Heart right ventricle (tissue), 16 donors: ENCODE measurements at places on chromosomes 4 and X. TPM values are rescaled to one million over a fixed set of nuclear protein-coding genes. Genes with fewer than 3 reads are reported as not detected.

CPE gene
- 19.1 TPM for total RNA-seq

RBM46 gene
- total RNA-seq = not detected

FOXR2 gene
- total RNA-seq = not detected

PNCK gene
- 7.6 TPM for total RNA-seq

TBC1D8B gene
- total RNA-seq = 2.8 TPM

ITIH6 gene
- total RNA-seq = not detected

NSUN7 gene
- not detected for total RNA-seq

TKTL2 gene
- not detected for total RNA-seq

PAGE5 gene
- not detected for total RNA-seq

FRMD7 gene
- not detected for total RNA-seq

DCAF8L2 gene
- total RNA-seq = not detected

GRCh38 chr4:184370711-184371389 is 103.5 kb downstream of the IRF2 start:
- no peak overlapping the region for H3K4me3 ChIP-seq
- peak overlapping the region; percentile 62 for H3K27ac ChIP-seq
- no peaks in the 10 kb centered on the region for H3K4me1 ChIP-seq
- no peaks in the 10 kb centered on the region for H3K27me3 ChIP-seq

DNA sequence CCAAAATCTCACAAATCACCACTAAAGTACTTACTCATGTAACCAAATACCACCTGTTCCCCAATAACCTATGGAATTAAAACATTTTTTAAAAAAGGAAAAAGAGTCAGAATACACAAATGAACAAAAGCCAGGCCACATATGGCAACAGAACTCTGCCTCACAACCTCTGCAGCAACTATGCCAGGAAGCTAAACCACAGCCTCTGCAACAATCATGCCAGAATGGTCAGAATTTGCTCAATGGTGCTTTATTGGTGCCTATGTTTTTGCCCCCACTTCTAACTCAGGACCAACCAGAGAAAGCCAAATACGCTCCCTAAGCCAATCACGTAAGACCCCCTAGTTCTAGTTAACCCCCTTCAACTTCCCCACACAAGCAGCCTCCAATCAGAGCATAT is 69.6 kb downstream of the HOPX start:
- no peak overlapping the region for H3K27ac ChIP-seq
- DNase-seq = no peak
- no peaks in the 10 kb centered on the region for H3K36me3 ChIP-seq
- no peaks in the 10 kb centered on the region for H3K27me3 ChIP-seq

DNA sequence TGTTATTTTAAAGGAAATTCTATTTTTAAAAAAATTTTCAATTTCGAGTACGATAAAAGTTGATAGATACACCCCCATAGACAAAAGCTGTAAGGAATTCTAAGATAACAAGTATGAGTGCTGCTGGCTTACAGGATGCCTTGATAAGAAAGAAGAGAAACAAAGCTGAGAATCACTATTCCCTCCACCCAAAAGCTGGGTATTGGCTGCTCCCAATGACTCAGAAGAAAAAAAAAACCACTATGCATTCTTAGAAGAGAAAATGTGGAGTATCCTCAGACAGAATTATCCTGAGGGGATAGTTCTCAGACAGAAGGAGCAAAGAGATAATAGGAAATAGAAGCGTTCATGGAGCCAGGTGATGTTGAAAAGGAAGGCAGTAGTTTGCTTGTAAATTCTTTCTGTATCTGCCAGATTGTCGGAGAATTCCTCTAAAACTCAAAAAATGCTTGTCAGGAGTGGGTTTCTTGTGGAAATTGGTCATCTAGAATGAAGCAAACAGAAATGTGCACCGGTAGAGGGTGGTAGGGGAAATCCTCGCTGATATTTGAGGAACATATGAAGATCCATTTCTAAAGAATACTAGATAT is 217.5 kb upstream of the ADAMTS3 start:
- no peaks in the 10 kb centered on the region for H3K36me3 ChIP-seq
- no peak for DNase-seq
- no peak overlapping the region for H3K27ac ChIP-seq
- no peak overlapping the region for H3K4me3 ChIP-seq
- no peaks in the 10 kb centered on the region for H3K27me3 ChIP-seq

DNA sequence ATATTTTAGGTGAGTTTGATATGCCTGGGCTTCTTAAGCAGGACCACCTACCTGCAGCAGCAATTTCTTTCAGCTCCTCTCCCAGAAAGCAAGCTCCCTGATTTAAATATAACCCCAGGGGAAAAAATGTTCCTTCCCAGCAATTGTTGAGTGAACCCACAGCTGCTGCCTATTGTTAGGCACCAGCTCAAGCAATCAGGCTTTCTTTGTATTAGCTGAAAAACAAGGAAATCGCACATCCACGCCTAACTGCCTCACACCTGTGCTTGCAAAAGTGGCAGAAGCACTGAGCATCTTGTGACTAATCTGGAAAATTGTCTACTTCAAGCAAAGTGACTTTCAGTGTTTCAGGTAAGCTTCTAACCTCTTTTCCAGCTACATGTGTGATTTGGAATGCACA is 432.2 kb downstream of the SMARCA1 start:
- no peak for DNase-seq
- no peaks in the 10 kb centered on the region for H3K36me3 ChIP-seq
- no peak overlapping the region for H3K4me3 ChIP-seq
- no peak overlapping the region for H3K27ac ChIP-seq
- H3K4me1 ChIP-seq = no peaks in the 10 kb centered on the region

DNA sequence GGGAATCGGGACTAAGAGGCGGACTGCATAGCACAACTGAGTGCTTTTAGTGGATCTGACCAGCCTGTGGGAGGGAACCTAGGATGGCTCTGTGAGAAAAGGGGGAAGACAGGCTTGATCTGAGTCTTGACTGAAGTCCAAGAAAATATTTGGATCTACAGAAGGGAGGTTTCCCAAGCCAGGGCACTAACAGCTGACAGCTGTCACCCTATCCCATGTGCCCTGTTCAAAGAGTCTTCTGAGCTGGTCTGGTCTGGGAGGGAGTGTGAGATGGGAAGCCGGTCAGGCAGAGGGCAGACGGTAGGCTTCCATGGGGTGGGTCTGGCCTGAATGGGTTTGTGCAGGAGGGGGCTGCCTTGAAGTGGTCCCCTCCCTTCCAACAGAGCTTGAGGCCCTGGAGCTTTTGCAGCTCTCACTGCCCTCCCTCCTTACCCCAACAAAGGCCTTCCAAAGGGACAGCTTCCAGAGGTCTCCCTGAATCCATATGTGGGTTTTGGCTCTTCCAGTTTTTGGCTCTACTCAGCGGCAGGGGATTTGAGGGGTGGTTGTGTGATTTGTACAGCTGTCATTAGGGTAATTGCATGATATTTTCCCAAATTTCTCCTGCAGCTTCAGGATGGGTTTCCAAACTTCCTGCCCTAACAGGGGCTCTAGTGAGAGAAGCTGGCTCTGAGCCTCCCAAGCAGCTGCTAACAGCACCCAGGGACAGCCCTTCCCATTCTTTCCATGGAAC is 643.7 kb downstream of the BCOR start:
- no peaks in the 10 kb centered on the region for H3K4me1 ChIP-seq
- H3K4me3 ChIP-seq = no peak overlapping the region
- H3K27ac ChIP-seq = no peak overlapping the region
- no peak for DNase-seq
- no peaks in the 10 kb centered on the region for H3K36me3 ChIP-seq
- H3K27me3 ChIP-seq = no peaks in the 10 kb centered on the region

- no peak overlapping the region for H3K4me3 ChIP-seq
- H3K4me1 ChIP-seq = no peaks in the 10 kb centered on the region
- H3K27me3 ChIP-seq = no peaks in the 10 kb centered on the region
- DNase-seq = no peak
These were observed 200.2 kb downstream of the SMARCA1 start for GRCh38 chrX:129323115-129323514.

DNA sequence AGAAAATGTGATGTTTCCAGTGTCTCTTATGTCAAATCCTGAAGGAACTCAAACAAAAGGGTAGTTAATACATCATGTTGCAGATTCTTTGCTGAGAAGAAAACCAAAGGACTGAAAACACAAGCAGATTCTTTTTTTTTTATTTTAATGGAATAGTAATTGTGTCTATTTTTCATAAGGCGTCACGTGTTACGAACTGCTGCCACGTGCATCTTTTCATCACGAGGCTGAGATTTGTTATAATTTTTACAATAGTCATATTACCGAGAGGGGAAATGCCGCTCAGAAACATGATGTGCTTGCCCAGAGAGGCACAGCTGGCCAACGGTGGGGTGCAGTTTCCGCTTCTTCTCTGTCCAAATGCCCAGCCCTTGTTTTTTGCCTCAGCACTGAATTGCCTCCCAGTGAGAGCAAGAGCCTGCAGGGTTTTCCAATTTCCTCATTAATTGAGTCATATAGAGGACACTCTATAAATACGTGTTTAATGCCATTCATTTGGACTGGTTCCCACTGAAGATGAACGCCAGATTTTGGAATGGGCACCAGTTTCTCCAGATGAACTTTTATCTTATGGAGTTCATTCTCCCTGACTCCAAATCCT is 225.3 kb downstream of the STK32B start:
- H3K27me3 ChIP-seq = no peaks in the 10 kb centered on the region
- H3K36me3 ChIP-seq = no peaks in the 10 kb centered on the region
- no peak overlapping the region for H3K27ac ChIP-seq
- H3K4me3 ChIP-seq = no peak overlapping the region
- no peaks in the 10 kb centered on the region for H3K4me1 ChIP-seq

- H3K4me3 ChIP-seq = no peak overlapping the region
- peaks cover 42% of the 10 kb centered on the region for H3K4me1 ChIP-seq
- DNase-seq = no peak
- H3K27me3 ChIP-seq = no peaks in the 10 kb centered on the region
- peak overlapping the region; percentile 51 for H3K27ac ChIP-seq
These were observed 213.5 kb downstream of the CBR4 start for GRCh38 chr4:168796362-168797106.

DNA sequence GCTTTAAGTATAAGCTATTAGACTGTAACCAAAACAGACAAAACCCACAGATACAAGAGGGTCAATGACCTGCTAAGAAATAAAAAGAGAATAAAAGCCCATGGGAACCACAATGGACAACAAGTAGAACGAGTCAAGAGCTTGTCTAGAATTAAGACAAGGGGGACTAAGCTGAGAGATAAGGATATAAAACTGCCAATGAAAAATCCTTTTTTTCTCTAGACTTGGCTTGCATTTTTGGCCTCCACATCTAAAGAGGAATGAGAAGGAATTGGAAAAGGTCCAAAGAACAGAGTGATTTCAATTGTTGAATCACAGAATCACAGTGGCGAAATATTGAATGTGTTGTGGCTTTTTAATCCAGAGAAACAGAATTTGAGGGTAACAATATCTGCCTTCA is 135.7 kb downstream of the QDPR start:
- no peak for DNase-seq
- H3K4me3 ChIP-seq = no peak overlapping the region
- H3K27me3 ChIP-seq = no peaks in the 10 kb centered on the region
- H3K36me3 ChIP-seq = no peaks in the 10 kb centered on the region

GRCh38 chr4:53987761-53988171 is 76.6 kb downstream of the CHIC2 start:
- no peak for DNase-seq
- H3K27ac ChIP-seq = no peak overlapping the region
- H3K4me1 ChIP-seq = peaks cover 7% of the 10 kb centered on the region
- H3K27me3 ChIP-seq = no peaks in the 10 kb centered on the region
- no peaks in the 10 kb centered on the region for H3K36me3 ChIP-seq

DNA sequence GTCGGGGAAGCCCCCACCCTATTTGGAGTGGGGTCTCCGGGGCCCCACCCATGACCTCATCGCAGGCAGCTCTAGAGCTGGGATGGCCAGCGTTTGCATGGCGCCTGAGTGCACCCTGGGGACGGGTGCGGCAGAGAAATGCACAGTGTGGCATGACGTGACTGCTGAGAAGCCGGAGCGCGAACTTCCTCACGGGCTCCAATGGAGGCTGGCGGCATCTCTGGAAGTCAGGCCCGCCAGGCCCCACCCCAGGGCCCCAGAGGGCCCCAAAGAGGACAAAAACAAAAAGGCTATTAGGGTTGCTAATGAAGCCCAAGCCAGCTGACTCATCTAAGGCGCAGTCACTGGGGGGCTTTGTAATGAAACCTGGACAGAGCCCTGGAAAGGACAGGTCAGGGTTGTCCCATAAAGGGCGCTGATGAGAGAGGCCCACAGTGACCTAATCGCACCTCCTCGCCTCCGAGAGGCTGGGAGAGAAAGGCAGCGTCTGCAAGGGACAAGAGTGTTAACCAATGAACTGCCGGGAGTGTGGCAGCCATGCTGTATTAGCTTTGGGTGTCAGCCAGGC is 86.0 kb upstream of the C1QTNF7 start:
- H3K27me3 ChIP-seq = peaks cover 3% of the 10 kb centered on the region
- H3K4me1 ChIP-seq = no peaks in the 10 kb centered on the region
- peak; percentile 24 for DNase-seq
- H3K4me3 ChIP-seq = no peak overlapping the region

GRCh38 chr4:21915761-21916160 is 32.8 kb downstream of the KCNIP4 start:
- H3K27me3 ChIP-seq = no peaks in the 10 kb centered on the region
- no peak for DNase-seq
- H3K4me1 ChIP-seq = no peaks in the 10 kb centered on the region
- no peak overlapping the region for H3K4me3 ChIP-seq
- H3K36me3 ChIP-seq = no peaks in the 10 kb centered on the region
